ENCODE measurements at places on chromosomes 1 and 21.

DNA sequence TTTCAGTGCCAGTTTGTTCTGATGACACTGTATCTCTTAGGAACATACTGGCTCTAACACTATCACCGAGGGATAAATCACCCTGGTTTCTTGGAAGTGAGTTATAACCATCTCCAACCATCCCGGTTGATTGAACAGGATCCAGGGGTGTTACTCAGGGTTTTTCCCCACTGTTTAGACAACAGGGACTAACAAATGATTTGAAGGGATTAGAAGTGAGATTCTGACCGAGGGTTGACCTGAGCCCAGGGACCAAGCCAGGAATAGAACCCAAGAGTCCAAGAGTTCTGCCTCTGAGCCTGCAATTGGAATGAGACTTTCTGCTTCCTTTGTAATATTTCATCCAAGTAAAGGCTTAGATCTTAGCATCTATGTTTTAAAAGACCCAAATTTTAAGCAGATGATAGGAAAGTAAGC is 154.0 kb downstream of the DHRS3 start:
- no peak for DNase-seq

DNA sequence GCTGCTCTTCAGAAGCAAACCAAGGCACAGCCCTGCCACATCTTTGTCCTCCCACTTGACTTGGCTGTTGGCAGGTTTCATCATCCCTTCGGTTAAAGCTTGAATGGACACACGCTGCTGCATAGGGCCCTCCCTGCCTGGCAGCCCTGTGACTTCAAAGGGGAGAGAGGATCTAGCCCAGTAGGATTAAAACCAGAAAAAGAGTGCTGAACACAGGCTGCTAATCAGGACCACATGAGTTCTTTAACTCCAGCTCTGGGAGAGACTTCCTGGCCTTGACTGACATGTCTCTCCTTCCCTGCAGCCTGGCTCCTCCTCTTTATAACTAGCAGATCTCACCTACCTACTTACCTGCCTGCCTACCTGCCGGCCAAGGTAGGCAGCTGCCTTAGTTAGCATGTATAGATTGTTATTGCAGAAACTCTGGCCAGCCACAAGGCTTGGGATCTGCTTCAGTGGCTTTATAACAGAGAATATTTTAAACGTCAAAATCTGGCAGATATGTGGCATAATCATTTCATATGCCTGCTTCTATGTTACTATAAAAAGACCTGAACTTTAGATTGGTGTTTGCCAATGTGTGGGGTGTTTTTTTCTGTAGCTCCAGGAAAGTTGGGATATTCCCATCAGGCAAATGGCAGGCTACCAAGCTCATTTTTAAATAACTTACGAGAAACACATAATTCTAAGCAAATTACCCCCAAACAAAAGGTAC is 49.4 kb downstream of the ERG start:
- no peak for DNase-seq

DNA sequence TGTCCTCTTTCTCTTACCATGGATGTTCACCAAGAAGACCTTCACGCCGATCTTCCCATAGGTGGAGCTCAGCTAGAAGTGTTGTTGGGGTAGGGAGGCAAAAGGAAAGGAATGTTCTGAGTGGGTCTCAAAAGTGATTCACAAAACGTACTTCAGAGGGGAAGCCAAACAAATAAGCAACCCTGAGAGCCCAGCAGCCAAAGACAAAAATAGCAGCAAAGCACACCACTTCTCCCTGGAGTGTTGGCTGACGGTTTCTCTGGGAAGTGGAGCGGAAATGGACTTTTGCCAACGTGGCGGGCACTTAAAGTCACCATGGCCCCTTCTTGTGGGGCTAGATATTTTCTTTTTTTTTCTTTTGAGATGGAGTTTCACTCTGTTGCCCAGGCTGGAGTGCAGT is 23.1 kb downstream of the SLC26A9 start:
- DNase-seq, result no peak

DNA sequence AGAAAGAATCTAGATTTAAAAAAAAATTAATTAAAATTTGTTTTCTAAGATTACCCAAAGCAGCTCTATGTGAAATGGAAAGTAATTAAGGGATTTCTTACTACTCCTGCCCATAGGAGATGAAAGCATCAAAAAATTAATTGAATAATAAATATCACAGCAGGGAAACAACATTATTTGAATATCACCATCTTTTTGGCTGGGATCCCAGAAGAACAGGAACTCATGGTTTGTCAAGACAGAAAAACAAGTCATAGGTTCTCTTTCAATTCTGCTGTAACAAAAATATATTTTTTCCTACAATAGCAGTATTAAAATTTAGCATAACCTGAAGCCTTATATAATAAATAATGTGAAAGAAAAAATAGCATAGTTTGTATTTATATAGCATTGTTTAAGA is 1713.4 kb downstream of the NCAM2 start:
- DNase-seq, result no peak

DNA sequence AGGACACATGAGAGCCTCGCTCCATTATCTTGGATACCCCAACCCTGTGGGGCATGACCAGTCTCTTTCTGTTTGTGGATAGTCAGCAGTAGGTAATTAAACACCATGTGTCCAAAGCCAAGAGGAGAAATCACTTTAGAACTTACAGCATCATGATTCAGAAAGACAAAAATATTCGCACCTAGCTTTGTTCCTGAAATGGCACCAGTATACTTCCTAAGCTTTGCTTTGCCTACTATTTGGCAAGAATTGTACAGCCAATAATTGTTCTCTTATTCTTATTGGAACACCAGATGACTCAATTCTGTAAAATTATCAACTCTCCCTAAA is 24.2 kb downstream of the TNFRSF9 start:
- DNase-seq, result no peak

DNA sequence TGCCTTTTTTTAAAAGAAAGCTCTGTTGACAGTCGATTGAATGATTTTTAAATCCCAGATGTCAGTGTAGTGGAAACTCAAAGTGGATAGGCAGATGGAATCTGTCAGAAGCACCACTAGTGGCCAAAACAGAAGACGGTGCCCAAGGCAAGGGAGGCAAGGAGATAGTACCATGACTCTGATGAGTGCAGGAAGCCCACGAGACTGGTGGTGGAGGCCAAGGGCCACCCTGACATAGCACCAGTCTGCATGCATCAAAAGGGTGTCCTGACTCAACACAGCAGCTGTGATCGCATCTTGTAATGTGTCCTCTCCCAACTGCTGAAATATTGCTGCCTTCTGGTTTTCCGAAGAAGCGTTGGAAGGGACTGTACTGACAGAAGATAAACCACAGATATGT is 124.1 kb upstream of the PAPPA2 start:
- DNase-seq, result no peak

DNA sequence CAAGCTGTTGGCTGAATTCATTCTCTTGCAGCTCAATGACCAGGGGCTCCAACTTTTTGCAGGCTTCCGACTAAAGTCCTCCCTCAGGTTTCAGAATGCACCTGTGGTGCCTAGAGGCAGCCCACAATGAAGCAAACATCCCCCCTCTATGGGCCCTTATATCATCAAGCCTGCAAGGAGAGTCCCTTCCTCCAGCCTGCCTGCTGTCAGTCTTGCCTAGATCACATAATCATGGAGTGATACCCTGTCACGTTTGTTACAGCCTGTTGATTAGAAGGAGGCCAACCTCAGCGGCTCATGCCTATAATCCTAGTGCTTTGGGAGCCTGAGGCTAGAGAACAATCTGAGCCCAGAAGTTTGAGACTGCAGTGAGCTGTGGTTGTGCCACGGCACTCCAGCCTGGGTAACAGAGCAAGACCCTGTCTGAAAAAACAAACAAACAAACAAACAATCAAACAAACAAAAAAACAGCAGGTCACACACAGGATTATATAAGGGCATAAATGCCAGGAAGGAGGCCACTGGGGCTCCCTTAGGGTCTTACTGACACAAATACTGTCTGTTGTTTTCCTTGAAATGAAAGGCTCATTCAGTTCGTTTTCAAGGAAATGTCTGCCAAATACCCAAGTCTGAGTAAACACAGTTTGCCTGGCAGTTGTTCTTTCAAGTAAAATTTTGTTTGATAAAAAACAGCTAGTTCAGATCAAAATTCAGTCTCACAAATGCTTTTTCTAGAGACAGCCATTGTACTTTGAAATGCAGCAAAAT is 4.7 kb upstream of the SPRR3 start:
- DNase-seq, result no peak

GRCh38 chr1:10494754-10495474 is 20.2 kb downstream of the PEX14 start:
- peak; percentile 55 for DNase-seq

DNA sequence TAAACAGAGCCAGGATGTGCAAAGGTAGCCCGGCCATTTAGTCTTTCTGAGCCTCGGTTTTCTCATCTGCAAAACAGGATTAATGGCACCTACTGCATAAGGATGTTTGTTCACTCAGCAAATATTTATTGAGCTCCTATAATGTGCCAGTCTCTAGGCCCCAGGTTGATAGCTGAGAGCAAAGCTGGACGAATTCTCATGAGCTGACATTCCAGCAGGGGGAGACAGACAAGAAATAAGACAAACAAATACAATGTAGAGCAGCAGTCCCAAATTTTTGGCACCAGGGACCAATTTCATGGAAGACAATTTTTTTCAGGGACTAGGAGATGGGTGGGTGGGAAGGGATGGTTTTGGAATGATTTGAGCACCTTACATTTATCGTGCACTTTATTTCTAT is 74.3 kb upstream of the PAX7 start:
- no peak for DNase-seq

DNA sequence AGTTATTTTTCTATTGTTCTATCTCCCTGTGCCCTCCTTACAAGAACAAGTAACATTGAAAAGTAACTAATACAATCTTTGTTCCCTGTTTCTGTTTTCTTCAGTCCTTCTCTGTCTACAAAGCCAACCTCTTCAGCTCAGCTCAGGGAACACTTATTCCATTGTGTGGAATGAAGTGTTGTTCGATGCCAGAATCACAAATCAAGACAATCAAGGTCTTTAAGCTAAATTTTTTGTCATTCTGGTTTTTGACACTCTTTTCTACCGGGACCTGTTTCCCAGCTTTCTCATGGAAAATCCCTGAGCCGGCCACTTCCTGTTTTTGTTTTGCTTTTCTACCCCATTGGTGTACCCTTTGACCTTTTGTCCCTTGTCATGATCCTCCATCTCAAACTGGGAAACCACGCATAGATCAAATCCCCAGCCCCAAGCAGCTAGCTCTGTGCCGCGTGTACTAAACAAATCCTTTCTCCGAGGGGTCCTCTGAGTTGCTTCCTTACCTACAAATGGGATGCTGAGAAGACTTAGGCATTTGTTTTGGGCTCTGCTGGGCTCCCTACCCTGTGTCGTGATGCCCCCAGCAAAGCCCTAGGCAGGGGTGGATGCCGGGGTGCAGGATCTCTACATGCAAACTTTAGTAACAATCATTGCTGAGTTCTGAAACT is 141.8 kb downstream of the TOMM20 start:
- no peak for DNase-seq

DNA sequence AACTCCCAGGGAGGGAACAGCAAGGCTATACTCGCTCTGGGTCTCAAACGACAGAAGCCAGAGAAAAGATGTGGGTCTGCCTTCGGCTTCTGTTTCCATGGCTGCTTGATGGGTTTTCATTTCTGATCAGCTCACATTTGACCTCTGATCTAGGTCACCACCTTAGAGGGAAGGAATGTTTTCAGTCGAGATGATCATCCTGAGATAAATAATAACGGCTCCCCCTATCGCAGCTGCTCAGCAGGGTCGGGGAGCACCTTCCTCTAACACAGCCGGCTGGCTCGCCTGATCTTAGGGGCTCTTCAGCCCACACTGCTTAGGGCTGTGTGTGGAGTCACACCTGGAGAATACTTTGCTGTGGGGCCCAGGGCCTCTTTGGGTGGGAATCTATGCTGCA is 53.1 kb upstream of the ZNF648 start:
- DNase-seq, result no peak

GRCh38 chr1:116878804-116879477 is 30.8 kb upstream of the PTGFRN start:
- peak; percentile 30 for DNase-seq

DNA sequence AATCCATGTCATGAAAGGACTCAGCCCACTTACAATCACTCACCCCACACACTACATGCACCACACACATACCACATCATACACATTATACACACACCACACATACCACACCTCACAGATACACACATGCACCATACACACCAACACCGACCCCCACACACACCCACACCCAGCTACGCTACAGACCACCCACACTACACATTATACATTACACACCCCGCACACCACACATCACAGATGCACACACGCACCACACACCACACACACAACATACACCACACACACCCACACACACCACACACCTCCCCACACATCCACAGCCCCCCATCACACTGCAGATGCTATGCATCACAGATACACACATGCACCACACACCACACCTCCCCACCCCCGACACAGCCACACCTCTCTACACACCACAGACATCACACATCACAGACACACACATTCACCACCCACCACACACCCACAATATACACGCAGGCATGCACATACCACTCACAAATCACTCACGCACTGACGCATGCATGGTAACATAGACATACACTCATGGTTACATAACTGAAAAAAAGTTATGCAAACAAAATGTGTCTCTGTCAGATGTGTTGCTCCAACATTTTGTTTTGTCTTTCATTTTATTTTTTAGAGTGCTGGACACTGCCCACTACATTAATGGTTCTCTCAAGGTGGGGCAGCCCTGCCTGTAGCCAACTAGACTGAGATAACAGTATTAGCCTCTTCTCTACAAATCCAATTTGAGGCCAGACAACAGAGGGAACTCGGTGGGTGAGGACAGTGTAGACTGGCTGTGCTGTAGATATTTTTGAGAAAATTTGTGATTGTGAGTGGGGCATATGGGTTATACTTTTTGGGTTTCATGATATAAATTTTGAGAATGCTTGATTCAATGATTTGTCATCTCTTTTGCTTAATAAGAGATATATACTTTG is 15.2 kb upstream of the PGBD2 start:
- DNase-seq, result no peak

DNA sequence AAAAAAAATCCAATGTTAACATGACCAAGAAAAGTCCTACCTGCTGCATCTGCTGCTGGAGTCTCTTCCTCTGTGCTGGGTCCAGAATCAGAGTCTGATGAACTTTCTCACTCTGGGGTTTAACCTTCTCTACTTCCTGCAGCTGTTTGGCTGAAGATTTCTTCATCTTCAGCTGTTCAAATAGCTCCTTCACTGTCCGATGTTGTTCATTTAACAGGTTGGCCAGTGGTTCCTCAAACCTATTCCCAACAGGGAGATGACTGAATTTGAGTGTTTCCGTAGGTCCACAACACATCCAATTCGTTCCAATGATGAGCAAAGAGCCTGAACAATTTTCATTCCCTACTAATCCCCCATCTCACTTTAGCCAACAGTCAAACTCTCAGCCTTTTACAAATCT is 79.4 kb downstream of the GON4L start:
- DNase-seq, result no peak

GRCh38 chr1:29789221-29789909 is 553.0 kb downstream of the PTPRU start:
- no peak for DNase-seq

DNA sequence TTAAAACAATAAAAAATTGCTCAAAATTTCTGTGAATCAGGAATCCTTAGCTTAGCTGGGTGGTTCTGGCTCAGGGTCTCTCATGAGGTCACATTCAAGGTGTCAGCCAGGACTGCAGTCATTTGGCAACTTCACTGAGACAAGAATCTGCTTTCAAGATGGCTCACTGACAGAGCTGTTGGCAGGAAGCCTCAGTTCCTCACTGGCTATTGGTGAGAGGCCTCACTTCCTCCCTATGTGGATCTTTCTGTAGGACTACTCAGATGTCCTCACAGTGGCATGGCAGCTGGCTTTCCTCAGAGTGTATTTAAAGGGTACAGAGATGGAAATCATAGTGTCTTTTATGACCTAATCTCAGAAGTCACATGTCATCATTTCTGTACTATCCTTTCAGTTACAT is 785.7 kb downstream of the ADGRL2 start:
- no peak for DNase-seq

All from occipital lobe (tissue), 3 donors.